ENCODE measurements at places on chromosomes 13 and 19.

- no peak for DNase-seq
Observed at GRCh38 chr19:51460164-51460992, 2.1 kb upstream of the SIGLEC8 start.

- no peak for DNase-seq
Observed at GRCh38 chr13:113122550-113123225, at the start of gene F10. Gene F10, plus strand, starts transcription at chr13:113122799. Its CDS starts 57 bp downstream, at chr13:113122856.

DNA sequence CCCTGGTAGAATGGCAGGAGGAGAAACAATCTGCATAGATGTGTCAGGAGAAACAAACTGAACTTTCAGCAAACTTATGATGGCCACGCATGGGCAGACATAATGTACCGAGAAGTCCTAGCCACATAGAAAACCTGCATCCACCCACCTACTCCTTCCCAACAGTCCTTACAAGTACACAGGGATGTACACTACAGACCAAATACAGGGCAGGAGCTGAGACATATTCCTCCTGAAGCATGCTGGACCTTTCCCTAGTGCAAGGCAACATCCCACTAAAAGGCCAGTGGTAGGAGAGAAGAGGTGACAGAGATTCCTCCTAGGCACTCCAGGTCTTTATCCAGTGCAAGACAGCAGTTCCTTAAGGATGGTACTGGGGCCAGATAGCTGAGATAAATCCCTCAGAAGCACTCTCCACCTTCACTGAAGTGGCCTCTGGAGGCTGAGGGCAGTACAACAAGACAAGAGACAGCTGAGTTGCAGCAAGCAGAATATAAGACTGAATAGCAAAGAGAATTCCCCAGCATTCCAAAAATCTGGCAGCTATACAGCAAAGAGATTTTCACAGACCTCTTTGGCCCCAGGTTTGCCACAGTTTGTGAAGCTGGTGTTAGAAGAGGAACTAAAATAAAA is 18.3 kb downstream of the VWA8 start:
- DNase-seq = no peak

DNA sequence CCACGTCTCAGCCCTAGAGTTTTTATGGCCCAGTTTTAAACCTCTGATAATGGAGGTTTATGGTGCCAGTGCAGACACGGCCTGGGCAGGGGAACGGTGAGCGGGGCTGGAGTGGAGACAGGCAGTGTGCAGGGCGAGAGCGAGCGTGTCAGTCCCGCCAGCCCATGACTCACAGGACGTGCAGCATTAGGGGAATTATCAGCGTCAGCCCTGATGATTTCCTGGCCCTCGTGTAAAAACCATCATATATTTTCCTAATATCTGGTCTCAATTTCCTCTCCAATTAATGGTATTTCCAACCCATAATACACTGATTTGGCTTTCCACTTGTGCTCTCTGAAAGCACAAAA is 104.6 kb upstream of the VSTM2B start:
- DNase-seq = no peak

DNA sequence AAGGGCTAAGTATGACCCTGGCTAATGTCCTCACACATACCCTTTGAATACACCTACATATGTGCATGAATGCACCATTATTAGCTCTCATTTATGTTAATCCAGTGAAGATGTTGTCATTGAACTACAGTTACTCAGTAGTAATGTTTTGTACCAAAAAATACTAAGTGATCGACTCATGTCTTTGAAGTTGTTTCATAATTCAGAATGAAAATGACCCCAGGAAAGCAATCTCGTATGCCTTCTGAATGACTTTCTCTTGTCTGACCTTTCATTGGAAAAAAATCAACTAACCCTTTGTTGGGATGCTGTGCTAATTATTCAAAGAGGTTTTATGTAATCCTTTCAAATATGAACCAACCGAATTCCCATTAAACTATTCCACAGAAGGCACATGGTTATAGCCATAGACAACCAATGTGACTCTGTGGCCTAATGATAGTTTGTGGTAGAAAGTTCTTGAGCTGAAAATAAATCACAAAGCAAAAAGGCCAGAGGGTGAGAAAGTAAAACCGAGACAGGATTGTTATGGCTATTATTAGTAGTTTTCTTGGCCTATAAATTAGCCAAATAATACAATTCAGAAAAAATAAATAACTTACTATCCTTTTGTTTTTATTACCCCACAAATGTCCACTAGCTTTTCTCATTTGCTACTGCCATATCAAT is 86.8 kb upstream of the STARD13 start:
- DNase-seq = no peak

All from activated CD4-positive, alpha-beta T cell treated with anti-CD3 and anti-CD28 coated beads, Interleukin-2, Interleukin-6, amounts not matched to agents 100 ng/mL and 50 ng/mL, durations not matched to agents 16 hours and 8 hours (primary cell).